Nucleus accumbens (tissue), 56 donors: ENCODE measurements at places on chromosomes 13 and 19.

DNA sequence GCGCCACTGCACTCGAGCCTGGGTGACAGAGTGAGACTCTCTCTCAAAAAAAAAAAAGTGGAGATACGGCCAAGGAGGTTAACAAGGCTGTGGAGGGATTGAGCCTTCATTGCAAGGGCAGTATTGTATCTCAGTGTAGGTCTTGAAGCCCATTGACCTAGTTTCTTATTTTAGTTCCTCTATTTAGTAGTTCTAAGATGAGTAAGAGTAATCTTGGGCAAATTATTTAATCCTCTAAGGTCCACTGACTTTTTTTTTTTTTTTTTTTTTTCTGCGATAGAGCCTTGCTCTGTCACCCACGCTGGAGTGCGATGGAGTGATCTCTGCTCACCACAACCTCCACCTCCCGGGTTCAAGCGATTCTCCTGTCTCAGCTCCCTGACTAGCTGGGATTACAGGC is 14.3 kb upstream of the ILF3 start:
- no peak for DNase-seq

GRCh38 chr13:51564252-51564651 is 20.0 kb upstream of the WDFY2 start:
- DNase-seq: no peak

DNA sequence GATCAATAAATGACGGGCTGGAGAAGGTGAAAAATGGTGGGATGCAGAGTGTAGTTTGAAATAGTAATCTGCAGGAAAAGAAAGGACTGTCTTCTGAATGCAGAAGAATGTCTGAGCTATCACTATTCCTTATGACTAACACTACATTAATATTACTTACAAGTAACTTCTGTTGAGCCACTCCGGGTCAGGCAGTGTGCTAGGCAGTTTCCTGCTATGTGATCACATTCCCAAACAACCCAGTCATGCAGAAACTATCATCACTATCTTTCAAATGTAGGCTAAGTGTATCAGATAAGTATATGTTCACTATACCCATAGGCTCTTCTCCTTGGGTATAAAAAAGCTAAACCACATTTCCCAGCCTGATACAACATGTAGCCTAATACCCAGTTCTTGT is 6.6 kb downstream of the ZNF599 start:
- no peak for DNase-seq

- DNase-seq: no peak
Measured at GRCh38 chr13:32629313-32629712, 43.1 kb downstream of the PDS5B start.

- DNase-seq: peak; percentile 78
Measured at GRCh38 chr19:47112166-47112996, 1.2 kb downstream of the ZC3H4 start.

DNA sequence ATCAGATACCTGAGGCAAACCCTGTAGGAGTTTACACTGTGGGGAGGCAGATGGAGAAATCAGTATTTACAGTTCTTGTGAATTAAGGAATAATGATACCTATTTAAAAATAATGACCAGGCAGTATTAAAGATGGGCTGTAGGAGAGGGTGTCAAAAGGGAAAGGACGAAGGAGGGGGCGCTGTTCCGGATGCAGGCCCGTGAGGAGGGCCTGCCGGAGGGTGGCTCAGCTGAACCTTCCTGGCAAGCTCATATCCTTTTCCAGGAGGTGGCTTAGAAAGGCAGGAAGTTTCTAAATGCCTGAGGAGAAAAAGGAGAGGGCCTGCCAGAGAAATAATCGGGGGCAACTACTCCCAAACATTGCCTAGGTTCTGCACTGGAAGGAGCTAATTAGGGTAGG is 46.6 kb downstream of the MBNL2 start:
- no peak for DNase-seq
